ENCODE measurements at places on chromosomes 6 and 20.
A peak's percentile ranks its signal among the peaks of the same experiment; 100 is the strongest.

GRCh38 chr6:108622641-108623298 lies 62.1 kb downstream of the FOXO3 start:
- peak; percentile 90 for DNase-seq

- DNase-seq: no peak
Measured at GRCh38 chr6:391559-392440, at the start of gene IRF4. TSS of gene IRF4 (plus strand) at chr6:391752. CDS start at chr6:393153, 1,401 bp downstream.

- peak; percentile 18 for DNase-seq
Measured at GRCh38 chr20:7665376-7665775, 274.9 kb downstream of the HAO1 start.

DNA sequence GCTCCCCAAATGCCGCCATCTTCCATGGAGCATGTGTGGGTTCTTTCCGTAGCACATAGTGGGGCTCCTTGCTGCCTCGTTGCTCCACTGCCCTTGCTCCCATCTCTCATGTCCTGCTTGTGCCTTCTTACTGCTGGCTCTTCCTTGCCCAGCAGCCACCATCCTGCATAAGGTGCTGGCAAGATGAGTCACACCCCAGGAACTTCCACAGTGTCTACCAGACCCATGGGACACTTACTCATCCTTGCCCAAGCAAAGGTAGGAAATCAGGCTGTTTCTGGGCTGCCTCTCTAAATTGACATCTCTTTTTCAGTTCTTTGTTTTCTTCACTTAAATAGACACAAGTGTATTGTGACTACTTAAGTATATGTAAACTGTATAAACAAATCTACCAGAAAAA lies 39.4 kb upstream of the RGS17 start:
- DNase-seq: peak; percentile 38

DNA sequence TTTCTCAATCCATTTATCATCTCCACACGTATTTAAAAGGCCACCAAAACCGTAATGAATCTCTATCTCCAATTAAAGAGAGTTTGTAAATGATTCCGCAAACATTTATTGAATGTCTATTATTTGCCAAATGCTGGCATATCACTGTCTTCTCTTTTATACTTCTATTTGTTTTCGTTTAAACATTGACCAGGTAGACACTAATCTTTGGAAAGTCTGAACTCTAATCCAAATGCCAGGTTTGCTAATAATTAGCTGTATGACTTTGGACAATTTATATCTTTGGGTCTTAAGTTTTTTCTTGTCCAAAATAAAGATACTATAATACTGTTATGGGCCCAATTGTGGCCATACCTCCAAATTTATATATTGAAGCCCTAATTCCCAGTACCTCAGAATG lies 299.2 kb upstream of the TBX18 start:
- DNase-seq: no peak

- DNase-seq: no peak
Measured at GRCh38 chr6:85321906-85322305, 128.0 kb upstream of the NT5E start.

DNA sequence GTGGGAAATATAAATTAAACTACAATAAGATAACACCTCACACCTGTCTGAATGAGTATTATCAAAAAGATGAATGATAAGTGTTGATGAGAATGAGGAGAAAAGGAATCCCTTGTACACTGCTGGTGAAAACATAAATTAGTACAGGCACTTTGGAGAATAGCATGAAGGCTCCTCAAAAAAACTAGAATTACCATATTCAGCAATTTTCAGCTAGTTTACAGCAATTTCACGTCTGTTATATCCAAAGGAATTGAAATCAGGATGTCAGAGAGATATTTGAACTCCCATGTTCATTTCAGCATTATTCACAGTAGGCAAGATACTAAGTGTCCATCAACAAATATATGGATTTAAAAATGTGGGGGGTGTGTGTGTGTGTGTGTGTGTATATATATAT lies 292.6 kb downstream of the CLVS2 start:
- DNase-seq: no peak

DNA sequence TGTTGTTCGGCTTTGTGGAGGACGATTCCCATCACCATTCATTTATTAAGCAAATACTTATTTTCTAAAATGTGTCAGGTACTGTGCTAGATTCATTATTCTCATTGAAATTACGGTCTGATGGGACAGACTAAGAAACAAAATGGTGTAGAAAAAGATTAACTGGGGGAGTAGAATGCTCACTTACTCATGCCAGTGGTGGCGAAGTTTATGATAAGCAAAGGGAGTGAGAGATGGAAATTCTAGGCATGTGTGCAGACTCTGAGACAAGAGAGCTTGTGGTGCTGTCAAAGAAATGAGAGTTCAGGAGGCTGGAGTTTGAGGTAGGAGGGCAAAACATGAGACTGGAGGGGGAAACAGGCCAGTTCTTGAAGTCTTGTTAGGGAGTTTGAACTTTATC lies 896 bp downstream of the RPP21 start:
- DNase-seq: no peak

GRCh38 chr6:166078294-166078693 lies 89.4 kb downstream of the TBXT start:
- peak; percentile 99 for DNase-seq

- DNase-seq: no peak
Measured at GRCh38 chr6:69398729-69399128, 398.1 kb downstream of the LMBRD1 start.

GRCh38 chr6:17842014-17842776 lies 135.5 kb upstream of the NUP153 start:
- no peak for DNase-seq

GRCh38 chr6:90989763-90990162 lies 402.9 kb upstream of the MAP3K7 start:
- no peak for DNase-seq

- DNase-seq: no peak
Measured at GRCh38 chr20:62227977-62228958, 8.2 kb upstream of the HRH3 start.

DNA sequence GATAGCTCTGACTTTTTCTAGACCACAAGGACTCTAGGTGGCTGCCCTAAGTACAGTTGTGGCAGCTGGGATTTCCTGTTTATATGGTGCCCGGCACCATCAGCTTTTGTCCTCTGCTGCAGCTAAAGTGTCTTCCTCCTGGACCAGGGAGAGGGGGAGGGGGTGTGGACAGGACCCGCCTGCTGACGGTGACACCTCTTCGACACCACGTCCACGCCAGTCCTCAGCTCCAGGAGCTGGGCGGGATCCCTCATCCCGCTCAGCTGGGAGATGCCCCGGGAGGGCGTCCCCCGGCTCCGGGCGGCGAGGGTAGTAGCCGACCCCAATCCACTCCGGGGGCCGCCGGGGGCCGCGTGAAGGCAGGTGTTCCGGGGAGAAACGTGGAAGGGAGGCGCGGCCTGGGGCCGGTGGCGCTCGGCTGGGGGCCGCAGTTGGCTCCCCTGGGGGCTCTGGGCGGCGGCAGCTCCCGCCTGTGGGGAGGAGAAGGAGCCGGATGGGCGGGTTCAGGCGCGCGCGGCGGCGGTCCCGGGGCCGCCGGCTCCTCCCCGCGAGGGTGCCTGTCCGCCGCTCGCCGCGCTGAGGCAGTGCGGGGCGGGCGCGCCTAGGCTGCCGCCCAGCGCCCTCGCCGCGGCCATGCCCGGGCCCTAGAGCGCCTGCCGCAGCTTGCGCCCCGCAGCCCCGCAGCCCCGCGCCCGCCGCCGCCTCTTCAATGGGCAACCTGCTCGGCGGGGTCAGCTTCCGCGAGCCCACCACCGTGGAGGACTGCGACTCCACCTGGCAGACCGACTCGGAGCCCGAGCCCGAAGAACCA lies at the start of gene OGFRL1:
TSS of gene OGFRL1 (plus strand) at position 584 of the 811 bp plus-strand sequence. CDS start at position 710, 126 bp downstream.
- peak; percentile 36 for DNase-seq

DNA sequence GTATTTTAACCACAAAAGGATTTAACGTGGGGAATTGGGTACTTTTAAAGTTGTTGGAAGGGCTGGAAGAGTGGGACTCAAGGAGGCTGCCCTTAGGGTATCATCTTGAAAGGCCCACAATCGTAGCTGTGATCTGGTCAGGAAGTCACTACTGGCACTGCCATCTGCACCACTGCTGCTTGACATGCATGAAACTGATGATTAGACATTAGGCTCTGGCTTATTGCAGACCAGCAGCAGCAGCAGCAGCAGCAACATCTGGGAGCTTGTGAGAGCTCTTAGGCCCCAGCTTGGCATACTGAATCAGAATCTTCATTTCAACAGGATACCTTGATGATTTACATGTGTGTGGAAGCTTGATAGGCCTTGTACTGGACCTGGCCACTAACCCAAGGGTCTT lies 68.6 kb downstream of the PHF20 start:
- no peak for DNase-seq

- no peak for DNase-seq
Measured at GRCh38 chr20:64049060-64049877, at the start of gene SOX18. TSS of gene SOX18 (minus strand) at chr20:64049639. CDS start at chr20:64049516, 123 bp downstream.

- DNase-seq: no peak
Measured at GRCh38 chr6:144292372-144292771, 7.2 kb downstream of the UTRN start.

DNA sequence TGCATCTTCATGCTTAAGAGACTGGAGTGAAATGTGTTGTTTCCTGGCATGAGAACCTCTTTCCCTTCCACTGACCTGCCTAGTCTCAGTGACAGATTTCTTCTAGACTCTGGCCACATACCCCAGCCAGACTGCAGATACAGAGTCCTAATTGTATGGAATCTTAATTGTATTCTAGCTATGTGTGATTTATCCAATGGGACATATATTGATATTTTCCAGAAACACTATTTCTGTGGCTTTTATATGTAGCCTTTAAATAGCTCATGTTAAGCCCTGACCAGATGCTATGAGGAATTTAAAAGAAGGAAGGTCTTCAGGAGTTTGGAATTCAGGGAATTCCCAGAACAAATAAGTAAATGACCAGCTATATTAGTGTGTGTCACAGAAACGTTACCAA lies 99.0 kb downstream of the FIG4 start:
- DNase-seq: no peak

- no peak for DNase-seq
Measured at GRCh38 chr6:86355271-86355670, 582.1 kb upstream of the HTR1E start.

DNA sequence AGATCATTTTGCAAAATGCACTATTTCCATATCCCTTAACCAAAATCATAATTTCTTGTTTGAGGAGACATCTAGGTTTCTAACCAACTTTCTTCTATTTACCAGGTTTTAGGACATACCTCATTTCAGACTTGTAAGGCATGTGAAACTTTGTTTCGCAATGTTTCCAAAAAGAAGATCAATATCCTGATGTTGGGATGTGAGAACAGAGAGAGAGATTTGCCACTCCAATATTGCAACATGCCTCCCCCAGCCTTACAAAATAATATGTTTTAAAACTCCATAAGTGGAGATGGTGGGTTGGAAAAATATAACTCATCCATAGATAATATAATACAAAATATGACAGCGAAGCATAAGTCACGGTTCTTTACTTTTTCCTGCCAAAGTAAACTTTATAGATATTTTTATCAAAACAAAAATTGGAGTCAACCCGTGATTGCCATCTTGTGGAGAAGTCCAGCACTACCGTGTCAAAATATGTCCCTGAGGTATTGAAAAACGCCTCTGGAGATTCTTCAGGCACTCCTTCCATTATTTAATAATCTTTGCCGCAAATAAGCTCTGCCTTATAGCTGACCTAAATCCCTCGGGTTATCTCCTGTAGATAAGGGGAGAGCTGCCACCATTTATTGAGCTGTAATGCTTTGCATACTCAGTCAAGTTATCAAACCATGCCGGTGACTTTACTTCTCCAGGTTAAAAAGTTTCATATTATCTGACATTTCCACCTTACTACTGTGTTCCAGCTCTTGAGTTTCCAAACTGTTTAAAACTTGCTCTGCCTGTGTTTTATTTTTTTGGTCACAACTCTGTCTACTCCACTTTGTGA lies 534.2 kb downstream of the HACE1 start:
- DNase-seq: peak; percentile 54

DNA sequence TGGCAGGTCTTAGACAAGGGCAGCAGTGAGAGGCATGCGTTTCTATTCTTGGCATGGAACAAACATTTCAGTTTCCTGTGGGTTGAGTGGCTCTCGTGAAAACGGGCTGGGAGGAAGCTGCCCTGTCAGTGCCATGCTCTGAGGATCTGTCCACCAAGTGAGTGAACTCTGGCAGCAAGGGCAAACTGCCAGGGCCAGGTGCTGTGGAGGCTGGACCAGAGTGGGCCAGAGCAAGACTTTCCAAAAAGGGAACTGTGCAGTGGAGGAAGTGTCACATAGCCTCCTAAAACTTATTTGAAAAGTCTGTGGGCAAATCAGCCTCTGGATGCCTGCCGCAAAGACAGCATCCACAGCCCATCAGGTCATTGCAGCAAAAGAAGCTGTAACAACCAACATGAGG lies 44.2 kb upstream of the TAB2 start:
- DNase-seq: no peak

DNA sequence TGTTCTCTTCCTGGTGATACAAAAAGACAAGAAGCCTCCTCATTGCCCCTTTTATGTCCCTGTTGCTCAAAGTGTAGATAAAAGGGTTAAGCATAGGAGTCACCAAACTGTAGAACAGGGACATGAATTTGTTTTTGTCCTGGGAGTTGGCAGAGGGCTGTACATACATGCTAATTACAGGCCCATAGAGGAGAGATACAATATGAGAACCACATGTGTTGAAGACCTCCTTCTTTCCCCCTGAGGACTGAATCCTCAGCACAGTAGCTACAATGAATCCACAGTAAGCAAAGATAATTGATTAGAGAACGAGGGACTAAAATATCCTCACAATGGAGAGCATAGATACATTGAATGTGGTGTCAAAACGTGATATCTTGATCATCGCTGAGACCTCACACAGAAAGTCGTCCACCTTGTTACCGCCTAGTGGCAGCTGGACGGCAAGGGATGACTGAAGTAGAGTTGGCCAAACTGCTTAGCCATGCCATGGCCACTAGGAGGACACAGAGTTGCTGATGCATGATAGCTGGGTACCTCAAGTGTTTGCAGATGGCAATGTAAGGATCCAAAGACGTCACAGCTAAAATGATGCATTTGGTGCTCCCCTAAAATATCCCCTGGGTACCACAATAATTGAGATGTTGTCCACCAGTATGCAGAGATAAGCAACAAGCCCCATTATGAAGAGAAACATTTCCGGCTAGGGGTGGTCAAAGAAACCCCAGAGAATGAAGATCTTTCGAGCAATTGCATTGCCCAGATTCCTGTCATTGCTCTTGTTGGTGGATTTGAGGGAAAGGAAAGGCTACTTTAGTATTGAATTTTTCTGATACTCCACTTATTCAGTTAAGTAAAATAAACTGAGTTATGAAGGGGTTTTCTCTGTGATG lies 15.0 kb downstream of the OR2B3 start:
- DNase-seq: peak; percentile 34

- peak; percentile 35 for DNase-seq
Measured at GRCh38 chr6:167485186-167485978, 160.5 kb downstream of the TTLL2 start.

GRCh38 chr6:169222126-169222525 lies 31.5 kb downstream of the THBS2 start:
- DNase-seq: no peak

DNA sequence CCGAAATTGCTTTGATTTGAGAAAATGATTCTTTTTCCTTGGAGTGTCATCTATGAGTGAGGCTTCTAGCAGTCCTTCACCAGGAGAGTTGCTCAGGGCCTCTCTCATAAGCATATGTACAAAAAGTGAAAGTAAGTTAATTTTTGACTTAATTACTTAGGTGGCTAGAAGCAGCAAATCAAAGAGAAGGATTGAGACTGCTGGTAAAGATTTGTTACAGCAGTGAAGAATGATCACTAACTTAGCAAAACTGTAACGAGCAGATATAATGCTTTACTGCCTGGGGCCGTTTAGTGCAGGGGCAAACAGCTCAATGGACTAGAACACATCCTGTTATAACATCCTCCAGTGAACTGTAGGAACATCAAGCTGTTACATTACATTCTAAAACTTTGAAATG lies 167.8 kb upstream of the RIPOR2 start:
- DNase-seq: no peak
